GM12865 (cell line): ENCODE measurements at places on chromosomes 3 and 15.

DNA sequence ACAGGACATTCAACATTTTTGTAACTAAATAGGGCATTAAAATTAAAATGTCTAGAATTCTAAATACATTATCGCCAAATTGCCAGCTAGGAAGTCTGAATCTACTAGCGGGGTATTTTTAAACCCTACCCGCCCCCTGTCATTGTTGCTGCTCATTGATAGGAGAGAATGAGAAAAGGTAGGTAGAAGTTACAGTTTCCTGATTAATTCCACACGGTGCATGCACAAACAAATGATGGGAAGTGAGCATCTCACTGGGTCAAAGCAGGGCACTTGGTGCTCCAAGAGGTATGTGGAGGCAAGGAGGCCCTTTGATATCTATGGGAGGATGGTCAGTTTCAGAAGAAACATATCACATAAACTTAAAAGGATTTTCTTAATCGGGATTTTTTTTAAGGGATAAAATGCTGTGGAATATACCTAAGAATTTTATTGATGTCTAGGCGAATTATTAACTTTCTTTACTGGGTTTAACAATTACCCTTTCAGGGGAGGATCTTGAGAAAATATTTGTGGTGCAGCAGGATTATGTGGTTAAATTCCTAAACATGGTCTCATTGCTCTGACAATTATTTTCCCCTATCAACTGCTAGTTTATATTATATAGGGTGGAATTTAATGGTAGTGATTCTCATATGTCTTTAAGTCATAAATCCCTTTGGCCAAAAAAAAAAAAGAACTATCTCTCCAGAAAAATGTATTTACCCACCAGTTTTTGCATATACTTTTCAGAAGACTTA is 236.0 kb upstream of the GOLGA6L4 start:
- no peak for DNase-seq

DNA sequence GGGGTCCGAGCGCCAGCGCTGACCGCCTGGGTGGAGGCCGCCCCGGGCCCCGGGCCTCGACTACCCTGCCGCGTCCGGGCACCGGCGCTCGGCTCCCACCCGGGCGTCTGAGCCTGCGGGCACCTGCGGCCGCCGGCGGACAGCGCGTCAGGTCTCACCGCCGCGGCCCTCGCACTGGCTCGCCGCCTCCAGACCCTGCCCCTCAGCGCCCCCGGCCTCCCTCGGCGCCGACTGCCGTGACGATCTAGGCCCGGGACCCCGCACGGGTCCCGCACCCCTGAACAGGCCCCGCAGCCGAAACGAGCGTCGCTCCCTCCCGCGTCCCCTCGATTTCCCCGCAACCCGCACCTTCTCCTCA is 297 bp downstream of the PRC1 start:
- peak; percentile 27 for DNase-seq

- DNase-seq, result no peak
Measured at GRCh38 chr15:95458721-95459120, 871.8 kb upstream of the NR2F2 start.

GRCh38 chr15:39058351-39059131 is 493.9 kb upstream of the RASGRP1 start:
- no peak for DNase-seq

GRCh38 chr3:133531981-133532380 is 41.5 kb upstream of the CDV3 start:
- no peak for DNase-seq

DNA sequence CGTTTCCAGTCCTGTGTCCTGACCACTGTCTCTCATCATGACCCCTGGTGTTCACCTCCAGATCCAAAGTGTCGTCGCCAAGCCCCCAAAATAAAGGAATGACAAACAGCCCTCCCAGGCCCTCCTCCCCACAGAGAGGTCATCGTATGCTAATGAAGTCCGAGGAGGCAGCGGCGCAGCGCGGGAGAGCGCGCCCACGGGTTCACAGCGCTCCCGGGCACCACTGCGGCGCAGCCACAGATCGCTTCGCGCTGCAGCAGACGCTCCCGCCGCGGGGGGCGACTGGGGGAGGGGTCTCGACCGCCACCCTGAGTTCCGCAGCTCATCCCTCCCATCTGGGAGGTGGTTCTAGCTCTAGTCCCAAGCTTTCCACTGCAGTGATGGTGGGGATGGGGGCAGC is 1.3 kb downstream of the DGKG start:
- DNase-seq, result no peak

DNA sequence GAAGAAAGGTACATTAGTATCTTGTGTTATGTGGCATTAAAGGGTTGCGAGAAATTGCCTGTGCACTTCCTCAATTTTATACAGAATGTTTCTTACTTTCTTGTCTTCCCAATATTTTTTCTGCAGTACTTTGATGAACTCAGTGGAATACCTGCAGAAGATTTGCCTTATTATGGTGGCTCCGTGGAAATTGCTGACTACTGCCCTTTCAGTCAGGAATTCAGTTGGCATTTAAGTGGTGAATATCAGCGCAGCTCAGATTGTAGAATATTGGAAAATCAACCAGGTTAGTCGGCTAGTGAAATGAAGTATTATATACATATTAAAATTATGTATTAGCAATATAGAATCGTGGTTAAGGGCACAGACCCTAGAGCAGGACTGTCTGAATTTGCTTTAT is 61.3 kb downstream of the LMLN start:
- DNase-seq, result no peak

GRCh38 chr3:172915911-172916514 is 165.5 kb downstream of the ECT2 start:
- DNase-seq, result no peak

DNA sequence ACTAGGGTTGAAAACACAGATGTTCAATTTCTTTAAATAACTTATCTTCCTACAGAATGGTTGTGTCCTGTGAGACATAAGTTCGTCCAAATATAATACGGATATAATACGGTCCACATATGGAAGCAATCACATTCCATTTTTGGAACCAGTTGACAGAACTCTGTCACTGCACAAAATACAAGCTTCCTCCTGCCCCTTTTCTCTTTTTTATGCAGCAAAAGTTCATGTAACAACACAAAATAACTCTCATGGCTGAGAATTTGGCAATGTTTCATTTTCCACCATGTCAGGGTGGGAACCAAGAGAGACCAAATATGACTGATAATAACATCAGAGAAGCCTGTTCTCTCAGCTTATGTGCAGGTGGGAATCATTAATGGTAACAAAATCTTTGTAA is 158.1 kb upstream of the ZNF385D start:
- DNase-seq, result no peak

- no peak for DNase-seq
Measured at GRCh38 chr3:79979990-79980389, 212.2 kb upstream of the ROBO1 start.

GRCh38 chr3:103657756-103658155 is 1222.9 kb downstream of the ZPLD1 start:
- no peak for DNase-seq
